CD4-positive, alpha-beta T cell (primary cell): ENCODE measurements at places on chromosomes 11 and 22.

GRCh38 chr22:20115691-20116375 is at the start of gene RANBP1:
Gene RANBP1 (plus strand): TSS chr22:20116104. CDS start chr22:20116185, 81 bp downstream.
- no peak for DNase-seq

DNA sequence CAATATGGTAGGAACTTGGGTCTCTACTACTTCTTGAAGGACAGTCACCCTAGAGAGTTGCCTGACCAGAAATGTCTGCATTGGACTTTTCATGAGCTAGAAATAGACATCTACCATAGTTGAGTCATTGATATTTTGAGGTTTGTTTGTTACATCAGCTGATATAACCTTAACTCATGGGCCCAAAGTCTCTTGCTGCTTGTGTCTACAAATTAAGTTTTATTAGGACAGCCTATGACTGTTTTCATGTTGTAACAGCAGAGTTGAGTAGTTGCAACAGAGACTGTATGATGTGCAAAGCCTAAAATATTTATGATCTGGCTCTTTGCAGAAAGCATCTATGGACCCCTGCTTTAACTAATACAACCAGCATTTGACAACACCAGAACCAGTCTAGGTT is 155.3 kb downstream of the MIAT start:
- DNase-seq = no peak

GRCh38 chr11:130145975-130146776 is 13.4 kb upstream of the ST14 start:
- DNase-seq = no peak

DNA sequence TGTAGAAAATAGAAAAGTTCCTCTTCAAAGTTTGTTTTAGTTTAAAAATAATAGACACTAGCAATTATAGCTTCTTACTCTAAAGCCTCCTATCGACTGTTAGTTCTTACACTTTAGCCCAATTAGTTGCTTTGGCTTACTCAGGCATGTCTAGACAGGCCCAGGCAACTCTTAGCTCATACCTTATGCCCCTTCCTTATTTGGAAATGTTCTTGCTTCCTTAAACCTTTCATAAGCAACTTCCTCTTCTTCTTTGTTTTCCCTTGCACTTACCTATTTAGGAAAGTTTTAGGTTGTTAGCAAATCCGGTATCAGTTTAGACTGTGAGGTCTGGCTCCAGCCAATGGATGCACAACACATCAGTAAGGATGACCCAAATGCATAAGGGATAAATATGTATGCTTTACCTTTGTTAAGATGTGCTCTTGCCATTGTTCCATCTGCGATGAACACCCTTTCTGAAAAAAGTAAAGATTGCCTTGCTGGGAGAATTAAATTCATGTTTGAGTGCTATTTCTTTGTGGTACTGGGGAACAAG is 1277.5 kb upstream of the CNTN5 start:
- DNase-seq = no peak

GRCh38 chr11:19519353-19519752 is 193.3 kb upstream of the NAV2 start:
- DNase-seq = no peak

DNA sequence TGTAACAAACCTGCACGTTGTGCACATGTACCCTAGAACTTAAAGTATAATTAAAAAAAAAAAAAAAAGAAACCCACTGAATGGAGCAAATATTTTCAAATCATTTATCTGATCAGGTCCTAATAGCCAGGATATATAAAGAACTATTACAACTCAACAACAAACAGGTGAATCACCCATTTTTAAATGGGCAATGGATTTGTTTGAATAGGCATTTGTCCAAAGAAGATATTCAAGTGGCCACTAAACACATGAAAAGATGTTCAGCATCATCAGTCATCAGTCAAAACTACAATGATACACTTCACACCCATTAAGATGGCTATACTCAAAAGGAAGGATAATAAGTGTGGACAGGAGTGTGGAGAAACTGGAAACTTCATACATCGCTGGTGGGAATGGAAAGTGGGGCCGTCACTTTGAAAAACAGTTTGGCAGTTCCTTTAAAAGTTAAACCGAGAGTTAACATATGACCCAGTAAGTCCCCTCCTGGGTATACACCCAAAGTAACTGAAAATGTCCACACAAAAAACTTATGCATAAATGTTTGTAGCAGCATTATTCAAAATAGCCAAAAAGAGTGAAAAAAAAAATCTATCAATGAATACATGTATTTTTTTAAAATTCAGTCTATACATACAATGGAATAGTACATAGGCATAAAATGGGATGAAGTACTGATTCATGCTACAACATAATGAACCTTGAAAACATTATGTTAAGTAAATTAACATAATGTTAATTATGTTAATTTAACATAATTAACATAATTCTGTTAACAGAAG is 53.1 kb downstream of the ARRB1 start:
- no peak for DNase-seq

DNA sequence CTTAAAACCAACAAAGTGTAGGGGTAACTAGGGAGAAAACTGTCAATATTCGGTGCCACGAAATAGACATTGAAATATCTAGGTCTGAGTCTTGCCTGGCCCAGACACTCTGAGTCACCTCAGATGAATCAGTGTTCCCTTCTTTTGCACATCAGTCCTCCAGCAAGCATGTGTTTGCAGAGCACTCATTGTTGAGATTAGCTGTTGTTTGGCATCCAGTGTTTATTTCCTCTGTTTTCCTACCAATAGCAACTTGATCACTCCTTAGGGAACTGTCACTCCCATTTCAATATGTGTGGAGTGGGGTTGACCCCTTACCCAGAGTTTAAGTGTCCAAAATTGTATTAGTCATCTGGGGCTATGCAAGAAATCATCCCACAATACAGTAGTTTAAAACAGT is 4.7 kb upstream of the ASCC2 start:
- no peak for DNase-seq

DNA sequence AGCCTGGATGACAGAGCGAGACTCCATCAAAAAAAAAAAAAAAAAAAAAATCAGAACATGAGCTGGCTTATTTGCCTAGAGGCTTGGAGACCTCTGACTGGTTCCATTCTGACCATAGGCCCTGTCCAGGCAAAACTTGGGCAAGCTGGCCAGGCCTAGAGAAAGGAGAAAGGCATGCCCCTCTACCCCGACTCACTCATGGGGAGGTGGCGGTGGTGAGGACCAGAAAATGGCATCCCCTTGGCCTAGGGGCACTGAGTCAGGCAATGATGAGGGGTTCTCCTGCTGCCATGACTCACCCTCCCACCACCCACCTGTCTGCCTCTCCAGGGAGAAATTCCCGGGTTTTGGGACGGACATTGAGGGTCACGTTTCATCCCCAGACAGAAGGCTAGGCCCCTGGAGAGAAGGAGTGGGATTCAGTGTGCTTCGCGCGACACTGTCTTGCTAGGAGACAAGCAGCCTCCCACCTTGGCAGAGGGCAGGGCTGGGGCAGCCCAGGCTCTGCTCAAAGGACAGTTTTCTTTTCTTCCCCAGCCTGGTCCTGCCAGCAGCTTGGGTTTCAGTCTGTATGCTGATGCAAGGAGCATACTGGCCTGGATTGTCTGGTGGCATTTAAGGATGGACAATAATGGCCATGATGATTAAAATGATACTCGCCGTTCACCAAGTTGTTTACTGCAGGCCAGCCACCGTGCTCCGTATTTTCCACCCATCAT is 17.2 kb downstream of the TOB2 start:
- DNase-seq = no peak
